ENCODE measurements at places on chromosomes 16 and 17. TPM values are rescaled to one million over a fixed set of nuclear protein-coding genes. Genes with fewer than 3 reads are reported as not detected.

The USP22 gene
- 145 TPM for total RNA-seq

The PARD6A gene
- total RNA-seq: 1.7 TPM

The TAC4 gene
- total RNA-seq: not detected

The PRSS21 gene
- total RNA-seq: 0.39 TPM

The TP53TG3F gene
- 0.31 TPM for total RNA-seq
